Stimulated activated CD8-positive, alpha-beta memory T cell treated with anti-CD3 and anti-CD28 coated beads, Interleukin-15, amount 100 ng/mL, for 24 hours (primary cell): ENCODE measurements at places on chromosomes 6 and 20.

DNA sequence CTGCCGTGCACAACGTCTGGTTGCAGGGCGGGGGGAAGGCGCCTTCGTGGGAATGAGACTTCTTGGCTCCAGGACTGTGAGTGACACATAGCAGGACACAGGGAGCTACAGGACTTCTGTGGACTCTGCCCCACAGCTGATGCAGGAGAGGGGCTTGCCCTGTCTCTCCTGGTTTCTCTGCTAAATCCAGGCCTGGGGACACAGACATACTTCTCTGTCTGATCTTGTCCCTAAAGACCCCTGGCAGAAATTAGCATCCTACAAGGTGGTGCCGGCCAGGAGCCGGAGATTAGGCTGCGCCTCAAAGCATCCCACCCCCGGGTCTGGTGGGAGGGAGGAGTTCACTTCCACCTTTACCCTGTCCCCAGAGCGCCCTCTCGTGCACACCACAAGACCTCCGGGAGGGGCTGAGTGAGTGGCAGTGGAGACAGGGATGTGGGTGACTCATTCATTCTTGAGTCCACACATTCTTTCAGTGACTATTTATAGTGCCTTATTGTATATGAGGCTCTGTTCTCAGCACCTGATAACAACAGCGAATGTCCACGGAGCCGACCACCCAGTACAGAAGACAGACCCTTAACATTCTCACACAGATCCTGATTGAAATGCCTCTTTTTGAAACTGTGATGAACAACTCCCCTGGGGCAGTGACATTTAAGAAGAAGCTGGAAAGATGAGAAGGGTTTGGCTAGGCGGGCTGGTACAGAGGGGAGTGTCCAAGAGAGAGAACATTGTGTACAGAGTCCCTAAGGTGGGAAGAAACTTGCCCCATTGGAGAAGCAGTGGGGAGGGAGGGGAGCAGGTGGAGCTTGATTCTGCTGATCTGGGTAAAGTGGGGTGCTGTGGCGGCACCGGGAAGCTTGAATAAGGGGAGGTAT is 39.0 kb downstream of the GMPR start:
- no peak for DNase-seq

DNA sequence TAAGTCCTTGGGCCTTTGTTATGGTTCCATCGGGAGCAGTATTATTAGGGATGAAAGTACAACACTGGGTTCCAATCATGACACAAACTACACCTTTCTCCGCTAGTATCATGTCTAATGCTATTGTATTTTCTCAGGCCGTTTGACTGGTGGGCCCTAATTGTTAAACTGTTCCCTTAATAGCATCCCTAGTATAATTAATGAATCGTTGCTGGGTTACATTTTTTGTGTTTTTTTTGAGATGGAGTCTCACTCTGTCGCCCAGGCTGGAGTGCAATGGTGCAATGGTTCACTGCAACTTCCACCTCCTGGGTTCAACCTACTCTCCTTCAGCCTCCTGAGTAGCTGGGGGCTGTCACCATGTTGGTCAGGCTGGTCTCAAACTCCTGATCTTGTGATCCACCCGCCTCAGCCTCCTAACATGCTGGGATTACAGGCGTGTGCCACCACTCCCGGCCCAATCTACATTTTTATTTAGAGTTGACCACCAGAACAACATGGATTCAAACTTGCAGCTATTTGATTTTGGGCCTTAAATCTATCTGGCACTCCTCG is 4.1 kb upstream of the ZNFX1 start:
- DNase-seq = no peak

DNA sequence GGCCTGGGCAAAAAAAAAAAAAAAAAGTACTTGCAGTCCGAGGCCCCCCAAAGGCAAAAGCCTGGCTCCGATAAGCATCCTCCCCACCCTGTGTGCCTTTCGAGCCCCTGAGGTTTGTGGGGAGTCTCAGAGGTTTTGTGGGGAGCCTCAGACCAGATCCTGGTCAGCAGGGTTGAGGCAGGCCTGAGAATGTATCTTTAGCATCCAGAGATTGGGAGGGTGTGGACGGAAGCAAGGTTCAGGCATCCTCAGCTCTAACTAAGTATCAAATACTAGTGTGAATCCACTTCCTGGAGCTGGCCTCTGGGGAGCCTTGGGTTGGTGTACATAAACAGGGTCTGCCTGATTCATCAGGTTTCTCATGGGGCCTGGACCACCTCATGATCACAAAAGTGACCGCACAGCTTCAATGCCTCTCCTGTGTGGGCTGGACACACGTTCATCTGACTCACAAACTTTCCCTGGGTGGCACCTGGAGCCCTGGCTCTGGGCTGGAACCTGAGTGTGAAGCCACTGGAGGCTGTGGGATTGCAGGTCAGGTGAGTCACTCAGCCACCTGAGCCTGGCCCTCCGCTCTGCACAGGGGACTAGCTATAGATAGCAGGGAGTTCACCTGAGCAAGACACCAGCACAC is 24.4 kb downstream of the PCMTD2 start:
- DNase-seq = no peak

GRCh38 chr6:13466304-13467215 is 20.8 kb downstream of the GFOD1 start:
- DNase-seq = no peak

- DNase-seq = no peak
Measured at GRCh38 chr6:107369493-107369892, 89.9 kb downstream of the PDSS2 start.

DNA sequence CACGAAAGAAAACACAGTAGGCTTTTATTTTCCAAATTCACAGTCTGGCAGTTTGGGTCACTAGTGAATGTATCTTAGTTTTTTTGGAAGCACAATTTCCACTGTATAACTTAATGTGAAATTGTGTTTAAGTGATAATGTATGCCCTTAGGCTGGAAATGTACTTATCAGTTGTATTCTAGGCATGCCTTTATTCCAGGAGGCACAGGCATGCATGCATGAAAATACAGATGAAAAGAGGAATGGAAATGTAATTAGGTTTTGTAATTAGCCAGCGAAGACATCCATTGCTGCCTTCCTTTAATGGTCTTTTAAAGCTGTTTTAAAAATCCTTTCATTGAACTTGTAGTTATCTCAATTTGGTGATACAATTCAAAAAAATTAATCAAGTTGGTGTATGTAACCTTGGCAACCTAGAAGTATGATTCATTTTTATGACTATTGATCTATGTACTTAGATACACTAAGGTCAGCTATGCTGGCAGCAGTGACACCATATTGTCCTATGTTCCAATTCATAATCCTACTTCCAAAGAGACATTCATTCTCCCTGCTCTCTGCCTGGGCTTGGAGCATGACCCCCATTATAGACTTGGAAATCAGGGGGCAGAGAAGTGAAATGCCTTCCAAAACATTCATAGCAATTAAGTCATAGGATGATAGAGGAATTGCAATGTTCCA is 73.1 kb downstream of the SNAP25 start:
- no peak for DNase-seq

DNA sequence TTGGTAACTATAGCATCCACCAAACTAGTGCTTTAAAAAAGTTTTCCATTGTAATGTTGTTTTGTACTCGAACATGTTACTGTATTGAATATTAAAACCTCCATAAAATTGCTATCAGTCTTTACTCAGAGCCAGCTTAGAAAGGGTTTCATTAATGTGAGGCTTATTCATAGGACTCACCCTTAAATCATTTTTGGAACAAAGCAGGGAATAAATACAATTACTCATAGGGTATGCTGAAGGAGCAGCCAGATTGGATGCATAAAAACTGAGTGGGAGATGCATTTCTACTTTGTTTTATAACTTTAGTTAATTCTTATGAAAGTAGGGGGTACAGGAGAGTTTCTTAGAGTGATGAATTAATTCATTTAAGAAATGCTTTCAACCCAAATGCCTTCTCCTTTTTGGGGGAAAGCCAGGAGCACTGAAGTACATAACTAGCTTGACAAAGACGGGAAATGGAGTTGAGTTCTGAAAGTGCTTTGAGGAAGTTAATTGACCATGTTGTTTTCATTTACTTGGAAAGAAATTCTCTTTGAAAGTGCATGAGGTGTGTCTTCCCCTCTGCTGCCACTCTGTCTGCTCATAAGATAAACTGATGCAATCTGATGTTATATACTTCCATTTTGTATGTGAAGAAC is 90.3 kb downstream of the RNF144B start:
- no peak for DNase-seq

DNA sequence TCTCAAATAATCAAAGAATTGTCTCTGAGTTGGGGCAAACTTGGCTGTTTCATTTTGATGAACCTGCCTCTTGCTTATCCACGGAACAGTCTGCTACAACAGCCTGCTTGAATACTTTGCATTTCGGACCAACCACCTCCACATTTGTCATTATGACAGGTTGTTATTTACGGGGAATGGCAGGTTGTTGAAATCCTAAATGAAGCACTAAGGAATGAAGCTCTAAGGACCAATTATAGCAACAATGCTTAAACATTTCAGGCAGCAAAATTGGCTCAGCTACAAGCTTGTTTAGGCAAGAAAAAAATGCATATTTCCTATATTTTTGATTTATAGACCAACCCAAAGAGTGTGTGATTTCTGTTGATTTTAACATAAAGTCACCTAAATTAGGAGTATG is 84.5 kb downstream of the MAP3K7 start:
- DNase-seq = no peak

GRCh38 chr20:2845607-2846006 is 5.1 kb downstream of the VPS16 start:
- no peak for DNase-seq

DNA sequence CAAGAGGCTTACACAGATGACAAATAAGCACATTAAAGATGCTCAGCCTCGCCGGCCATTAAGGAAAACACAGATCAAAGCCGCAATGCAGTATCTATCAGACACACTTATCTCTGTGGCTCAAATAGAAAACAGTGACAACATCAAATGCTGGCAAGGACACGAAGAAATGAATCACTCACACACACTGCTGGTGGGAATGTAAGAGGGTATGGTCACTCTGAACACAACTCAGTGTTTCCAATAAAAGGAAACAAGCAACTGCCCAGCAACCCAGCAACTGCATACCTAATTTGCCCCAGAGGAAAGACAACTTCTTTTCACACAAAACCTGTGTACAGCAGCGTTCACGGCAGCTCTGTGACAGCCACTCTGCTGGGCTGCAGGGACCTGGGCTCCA is 155.8 kb downstream of the WDR27 start:
- DNase-seq = no peak

GRCh38 chr6:125981571-125982185 is 4.7 kb upstream of the TRMT11 start:
- no peak for DNase-seq

DNA sequence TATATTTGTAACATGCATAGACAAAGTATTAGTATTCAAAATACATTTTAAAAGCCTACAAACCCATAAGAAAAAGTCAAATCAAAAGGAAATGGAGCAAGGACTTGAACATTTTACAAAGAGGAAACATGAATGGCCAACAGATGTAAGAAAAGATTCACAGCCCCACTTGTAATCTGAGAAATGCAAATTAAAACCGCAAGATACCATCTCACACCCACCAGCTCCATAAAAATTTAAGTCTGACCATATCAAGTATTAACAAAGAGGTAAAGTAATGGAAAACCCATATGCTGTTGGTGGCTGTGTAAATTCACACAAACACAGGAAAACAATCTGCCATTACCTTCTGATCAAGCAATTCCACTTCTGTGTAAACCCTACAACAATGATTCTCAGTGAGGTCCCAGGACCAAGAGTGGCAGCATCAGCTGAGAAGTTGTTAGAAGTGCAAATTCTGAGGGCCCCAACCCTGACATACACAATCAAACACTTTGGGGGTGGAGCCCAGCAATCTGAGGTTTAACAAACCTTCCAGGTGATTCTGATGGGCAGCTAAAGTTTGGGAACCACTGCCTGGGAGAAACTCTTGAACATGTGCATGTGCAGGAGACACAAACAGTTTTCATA is 30.9 kb downstream of the BCL2L1 start:
- no peak for DNase-seq

GRCh38 chr20:21125072-21125848 is 622 bp upstream of the KIZ start:
- DNase-seq = no peak

GRCh38 chr6:145891565-145891964 is 72.6 kb downstream of the SHPRH start:
- no peak for DNase-seq

DNA sequence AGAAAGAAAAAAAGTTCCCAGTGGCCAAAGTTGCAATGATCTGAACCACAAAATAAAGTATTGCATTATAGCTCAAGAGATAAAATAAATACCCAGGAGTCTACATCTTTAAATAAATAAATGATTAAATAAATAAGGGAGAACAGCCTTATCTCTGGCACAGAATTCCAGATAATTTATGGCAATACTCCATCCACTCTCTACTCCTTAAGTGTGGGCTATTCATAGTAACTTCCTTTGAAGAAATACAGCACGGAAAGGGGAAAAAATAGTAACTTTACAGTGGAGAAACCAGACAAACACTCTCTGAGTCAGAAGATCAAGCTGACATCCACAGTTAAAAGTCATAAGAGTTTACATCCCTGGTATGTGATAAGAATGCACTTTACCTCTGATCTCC is 11.6 kb downstream of the AURKA start:
- no peak for DNase-seq

DNA sequence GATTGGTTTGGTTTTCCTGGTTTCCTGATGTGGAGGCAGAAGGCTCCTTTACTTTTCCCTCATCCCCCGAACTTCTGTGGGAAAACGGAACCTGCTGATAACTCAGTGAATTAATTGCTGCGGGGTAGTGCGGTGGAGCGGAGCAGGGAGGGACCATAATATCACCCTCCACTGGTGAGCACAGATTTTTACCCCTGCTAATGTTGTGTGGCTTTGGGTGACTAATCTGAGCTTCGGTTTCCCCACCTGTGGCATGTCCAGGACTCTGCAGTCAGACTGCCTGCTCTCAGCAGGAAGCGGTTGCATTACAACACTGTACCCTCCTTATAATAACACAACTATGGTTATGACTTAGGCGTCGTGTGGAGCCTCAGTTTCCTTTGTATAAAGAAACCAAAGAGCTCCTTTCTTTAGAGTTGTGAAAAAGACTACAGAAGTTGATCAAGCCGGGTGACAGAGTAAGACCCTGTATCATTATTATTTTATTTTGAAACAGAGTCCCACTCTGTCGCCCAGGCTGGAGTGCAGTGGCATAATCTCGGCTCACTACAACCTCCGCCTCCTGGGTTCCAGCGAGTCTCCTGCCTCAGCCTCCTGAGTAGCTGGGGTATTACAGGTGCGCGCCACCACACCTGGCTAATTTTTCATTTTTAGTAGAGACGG is 2.2 kb upstream of the ID1 start:
- DNase-seq = no peak

GRCh38 chr6:10849901-10850300 is 11.6 kb upstream of the MAK start:
- DNase-seq = no peak

- DNase-seq = no peak
Measured at GRCh38 chr6:79111549-79111948, 33.5 kb upstream of the PHIP start.
